NCI-H1092 (cell line): ENCODE measurements at places on chromosomes 16 and 17.
A peak's percentile ranks its signal among the peaks of the same experiment; 100 is the strongest.

- no peak for DNase-seq
Observed at GRCh38 chr17:49839455-49839854, 8.4 kb downstream of the TAC4 start.

DNA sequence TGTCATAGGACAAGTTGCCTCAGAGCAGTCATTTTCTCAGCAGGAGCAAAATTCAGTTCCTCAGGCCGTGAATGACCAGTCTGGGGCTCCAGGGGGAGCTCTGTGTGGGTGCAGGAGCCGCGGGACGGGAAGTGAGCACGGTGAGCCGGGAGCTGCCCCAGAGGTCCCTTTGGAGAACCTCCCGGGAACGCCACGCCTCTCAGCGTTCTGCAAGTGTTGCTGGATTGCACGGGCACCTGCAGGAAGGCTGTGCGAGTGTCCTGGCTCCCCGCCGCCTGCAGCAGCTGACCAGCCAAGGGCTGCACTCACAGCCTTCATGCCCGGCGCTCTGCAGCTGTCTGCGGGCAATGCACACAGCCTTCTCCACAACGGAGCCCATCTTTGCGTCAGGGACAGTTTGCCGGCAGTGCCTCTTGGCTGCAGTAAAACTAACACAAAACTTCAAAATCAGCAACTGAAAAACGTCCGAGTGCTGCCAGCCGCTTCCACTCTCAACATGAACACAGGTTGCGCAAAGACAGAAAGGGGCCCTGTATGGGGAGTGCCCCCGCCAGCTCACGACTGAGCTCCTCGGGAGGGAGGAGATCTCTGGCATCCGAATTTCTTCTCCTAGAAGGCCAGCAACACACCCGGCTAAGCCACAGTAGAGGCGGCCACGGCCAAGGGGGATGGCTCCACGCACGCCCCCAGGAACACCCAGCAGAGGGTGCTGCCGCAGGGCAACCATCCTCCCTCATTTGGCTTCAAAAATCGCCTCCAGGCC is 16.0 kb downstream of the NDUFAF8 start:
- DNase-seq, result peak; percentile 58

DNA sequence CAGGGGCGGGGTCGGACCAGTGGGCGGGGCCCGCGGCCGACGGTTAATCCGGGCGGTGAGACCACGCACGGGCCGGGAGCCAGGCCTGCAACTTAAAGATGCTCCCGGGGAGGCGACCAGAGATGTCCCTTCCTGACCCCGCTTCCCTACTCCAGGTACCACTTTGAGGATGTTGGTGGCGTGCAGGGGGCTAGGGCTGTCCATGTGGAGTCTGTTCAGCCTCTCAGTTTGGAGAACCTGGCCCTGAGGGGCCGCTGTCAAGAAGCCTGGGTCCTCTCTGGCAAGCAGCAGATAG is 580 bp downstream of the RANGRF start:
- no peak for DNase-seq

DNA sequence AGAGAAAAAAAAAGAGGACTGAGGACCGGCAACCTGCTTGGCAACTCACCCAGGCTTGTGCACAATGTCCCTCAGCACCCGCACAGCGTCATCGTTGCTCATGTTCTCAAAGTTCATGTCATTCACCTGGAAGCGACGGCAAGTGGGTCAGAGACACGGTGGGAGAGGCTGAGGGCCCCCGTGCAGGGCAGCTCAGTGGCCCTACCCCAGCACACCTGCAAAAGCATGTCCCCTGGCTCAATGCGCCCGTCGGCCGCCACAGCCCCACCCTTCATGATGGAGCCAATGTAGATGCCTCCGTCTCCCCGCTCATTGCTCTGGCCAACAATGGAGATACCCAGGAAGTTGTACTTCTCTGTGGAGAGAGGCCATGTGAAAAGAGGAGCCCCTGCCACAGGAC is 5.4 kb downstream of the DVL2 start:
- DNase-seq, result no peak

DNA sequence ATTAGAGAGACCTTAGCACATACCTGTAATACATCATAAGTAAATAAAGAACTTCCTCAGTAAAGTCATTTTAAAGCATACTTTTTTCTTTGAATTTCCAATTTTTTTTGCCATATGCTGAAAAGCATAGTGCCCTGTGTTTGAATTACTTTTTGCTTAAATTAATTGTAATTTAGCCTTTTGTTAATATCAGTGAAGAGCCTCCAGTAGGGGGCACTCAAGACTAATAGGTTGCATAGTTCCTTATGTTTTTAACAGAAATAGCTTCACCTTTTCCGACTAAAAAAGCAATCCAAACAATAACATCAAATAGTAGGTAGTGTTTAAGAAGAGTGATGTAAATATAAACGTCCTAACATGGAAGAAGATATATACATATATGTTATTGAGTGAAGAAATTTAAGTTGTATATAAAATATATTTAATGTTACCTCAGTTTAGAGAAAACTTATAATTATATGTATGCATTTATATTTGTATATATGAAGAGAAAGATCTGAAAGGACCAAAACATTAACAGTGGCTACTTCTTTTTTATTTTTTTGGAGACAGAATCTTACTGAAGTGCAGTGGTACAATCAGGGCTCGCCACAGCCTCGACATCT is 18.6 kb downstream of the RAD51C start:
- peak; percentile 12 for DNase-seq

DNA sequence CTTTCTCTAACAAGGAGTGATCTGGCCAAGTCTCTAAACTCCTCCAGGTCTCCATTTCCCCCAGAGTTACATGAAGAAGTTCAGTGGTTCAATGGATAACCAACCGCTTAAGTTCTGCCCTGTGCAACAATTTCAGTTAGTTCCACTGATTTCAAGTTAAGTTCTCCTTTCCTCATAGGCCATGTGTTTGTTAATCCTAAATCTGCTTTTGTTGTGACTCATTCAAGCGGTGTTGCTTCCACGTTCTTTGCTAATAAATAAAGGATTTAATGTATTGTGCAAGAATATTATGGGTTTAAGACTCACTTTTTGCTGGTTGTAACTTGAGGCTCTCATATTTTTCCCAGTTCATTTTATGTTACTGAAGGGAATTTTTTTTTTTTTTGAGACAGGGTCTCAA is 36.3 kb downstream of the GNA13 start:
- DNase-seq, result no peak

DNA sequence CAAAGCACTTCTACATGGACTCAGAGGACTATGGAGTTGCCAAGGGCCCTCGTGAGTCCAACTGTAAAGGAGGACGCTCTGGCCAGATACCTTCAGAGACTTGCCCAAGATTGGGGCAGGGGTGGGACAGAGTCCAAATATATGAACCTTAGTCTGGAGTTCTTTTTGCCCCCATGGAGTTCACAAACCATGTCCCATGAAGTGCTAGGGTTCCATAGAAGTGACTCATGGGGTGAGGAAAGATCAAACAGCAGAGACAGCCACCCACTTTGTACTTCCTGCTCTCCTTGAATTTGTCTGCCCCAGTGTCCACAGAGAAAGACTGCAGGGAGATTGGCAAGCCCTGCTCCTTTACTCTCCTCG is 29.0 kb downstream of the SRL start:
- no peak for DNase-seq

DNA sequence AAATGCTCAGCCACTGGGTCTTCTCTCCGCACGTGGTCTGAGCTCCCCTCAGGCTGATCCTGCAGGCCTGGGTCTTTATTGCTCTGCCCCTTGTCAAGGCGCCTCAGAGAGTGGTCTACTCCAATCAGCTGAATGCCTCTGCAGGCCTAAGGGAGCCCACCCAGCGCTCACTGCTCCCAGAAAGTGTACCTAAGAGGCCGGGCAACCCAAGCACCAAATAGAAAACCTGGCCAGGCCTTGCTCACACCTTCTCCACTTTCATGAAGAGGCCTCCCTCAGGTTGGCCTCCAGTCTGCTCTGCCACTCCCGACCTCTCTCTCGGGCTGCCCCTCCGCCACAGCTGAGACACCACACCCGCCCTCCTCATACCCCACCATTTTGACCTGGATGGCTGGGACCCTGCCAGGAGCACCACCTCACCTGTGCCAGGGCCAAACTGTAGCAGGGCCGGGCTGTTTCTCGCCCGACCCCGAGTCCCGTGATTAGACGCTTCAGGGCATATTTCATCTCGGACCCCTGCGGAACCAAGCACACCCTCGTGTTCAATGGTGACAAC is 665 bp downstream of the MYBBP1A start:
- DNase-seq, result no peak

GRCh38 chr17:82167028-82167427 is 45.6 kb downstream of the CCDC57 start:
- no peak for DNase-seq

- DNase-seq, result no peak
Observed at GRCh38 chr16:7185689-7186088, 147.0 kb upstream of the RBFOX1 start.

DNA sequence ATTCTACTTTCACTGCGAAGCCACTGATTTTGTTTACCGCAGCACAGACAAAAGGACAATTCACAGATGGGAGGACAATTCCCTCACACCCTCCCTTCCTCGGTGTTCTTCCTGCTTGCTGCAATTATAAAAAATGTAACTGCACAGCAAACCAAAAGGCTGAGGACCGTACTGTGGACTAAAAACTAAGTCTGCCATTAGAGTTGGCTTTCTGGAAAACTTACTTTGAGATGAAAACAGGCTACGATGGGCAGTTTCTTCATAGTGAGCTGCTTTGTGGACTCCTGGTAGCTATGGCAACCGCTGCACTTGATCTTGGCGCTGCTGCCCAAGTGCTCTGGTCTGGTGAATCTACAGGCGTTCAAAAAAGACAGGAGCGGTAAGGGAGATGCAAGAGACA is 35.2 kb downstream of the USP22 start:
- DNase-seq, result no peak

DNA sequence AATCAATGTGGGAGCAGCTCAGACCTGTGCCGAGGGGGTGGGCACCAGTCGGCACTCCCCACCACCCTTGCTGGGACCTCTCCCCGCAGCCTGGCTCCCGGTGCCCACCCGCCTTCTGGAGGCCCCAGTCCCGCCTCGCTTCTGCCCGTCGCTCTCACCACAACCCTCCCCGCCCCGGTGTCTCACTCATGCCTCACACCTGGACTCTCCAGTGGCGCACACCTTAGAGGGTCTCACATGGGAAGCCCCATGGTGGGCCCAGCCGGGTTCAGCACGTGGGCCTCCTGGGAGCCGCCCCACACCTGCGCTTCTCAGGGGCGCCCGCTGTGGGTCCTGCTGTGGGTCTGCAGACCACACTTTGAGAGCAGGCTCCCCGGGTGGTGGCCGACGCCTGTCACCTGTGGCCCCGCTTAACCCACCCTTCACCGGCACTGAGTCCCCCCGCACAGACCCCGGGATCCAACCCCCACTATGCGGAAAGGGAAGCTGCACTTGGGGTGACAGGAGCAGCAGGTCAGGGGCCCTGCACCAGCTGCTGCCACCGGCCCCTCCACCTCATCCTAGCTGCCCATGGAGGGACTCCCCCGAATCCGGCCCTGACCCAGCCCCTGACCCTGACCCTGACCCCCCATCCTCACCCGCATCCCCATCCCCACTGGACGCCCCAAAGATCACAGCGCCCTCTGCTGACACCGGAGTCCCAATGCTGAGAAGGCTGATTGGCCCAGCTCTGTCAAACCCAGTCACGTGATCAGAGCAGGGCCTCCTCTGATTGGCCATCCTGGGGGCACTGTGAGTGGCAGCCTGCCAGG is 27.4 kb upstream of the SLC38A10 start:
- no peak for DNase-seq
